NCI-H1092 treated with DMSO at 0.1 percent for 48 hours (cell line): ENCODE measurements at places on chromosomes 7 and 10.
A peak's percentile ranks its signal among the peaks of the same experiment; 100 is the strongest.

DNA sequence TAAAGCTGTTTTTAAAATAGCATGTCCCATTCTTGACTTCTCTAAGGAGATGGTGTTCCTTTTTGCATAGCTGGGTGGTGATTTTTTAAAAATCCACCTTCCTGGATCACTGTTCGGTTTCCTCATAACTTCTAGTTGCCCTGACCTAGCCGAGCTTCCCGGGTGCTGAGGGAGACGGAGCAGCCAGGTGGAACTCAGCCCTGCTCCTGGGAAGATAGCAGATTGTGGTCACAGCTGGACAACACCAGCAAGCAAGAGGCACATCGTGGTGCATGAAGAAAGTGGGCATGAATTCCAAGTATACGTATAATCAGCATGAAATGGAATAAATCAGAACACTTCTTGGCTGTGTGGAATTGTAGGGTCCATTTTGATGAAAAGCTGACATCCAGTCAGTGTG is 73.5 kb upstream of the RSU1 start:
- no peak for DNase-seq

GRCh38 chr10:75057680-75058079 is 53.8 kb upstream of the SAMD8 start:
- DNase-seq = no peak

DNA sequence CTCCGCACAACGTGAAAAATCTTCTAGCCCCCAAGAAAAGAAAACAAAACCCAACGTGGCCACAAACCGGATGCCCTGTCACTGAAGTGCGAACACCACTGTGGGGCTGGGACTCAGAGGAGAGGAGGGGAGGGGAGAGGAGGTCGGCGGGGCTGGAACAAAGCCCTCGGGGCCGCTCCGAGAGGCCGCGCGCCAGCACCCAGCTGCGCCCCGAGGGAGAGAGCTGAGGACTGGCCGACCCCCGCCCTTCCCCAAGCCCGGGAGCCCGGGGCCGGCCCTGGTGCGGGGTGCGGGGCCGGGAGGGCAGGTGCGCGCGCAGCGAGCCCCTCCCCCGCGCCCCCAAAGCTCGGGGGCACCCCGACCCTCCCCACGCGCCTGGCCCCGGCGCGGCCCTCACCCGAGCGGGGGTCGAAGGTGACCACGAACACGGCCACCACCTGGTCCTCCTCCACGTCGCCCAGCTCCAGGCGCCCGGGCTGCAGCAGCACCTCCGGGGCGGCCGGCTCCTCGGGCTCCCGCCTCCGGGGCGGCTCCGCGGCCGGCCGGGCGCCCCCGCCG is 398 bp downstream of the DENND11 start:
- peak; percentile 69 for DNase-seq

DNA sequence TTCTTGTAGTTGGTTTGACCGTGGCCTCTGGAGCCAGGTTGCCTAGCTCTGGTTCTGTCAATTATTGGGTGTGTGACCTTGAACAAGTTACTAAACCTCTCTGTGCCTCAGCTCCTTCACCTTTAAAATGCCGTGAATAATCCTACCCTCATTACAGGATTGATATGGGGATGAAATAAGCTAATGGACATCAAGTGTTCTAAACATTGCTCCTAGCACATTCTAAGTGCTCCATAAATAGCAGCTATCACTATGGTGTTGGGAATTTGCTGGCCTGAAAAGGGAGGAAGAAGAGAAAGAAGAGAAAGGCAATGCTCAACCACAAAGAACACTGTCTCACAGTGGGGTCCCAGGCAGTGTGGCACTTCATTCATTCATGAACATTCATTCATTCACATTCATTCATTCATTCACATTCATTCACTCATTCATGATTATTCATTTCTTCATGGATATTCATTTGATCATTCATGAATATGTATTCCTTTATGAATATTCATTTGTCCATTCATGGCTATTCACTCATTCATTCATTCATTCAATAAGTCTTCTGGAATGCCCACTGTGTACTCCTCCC is 38.8 kb downstream of the TMEM130 start:
- DNase-seq = no peak

DNA sequence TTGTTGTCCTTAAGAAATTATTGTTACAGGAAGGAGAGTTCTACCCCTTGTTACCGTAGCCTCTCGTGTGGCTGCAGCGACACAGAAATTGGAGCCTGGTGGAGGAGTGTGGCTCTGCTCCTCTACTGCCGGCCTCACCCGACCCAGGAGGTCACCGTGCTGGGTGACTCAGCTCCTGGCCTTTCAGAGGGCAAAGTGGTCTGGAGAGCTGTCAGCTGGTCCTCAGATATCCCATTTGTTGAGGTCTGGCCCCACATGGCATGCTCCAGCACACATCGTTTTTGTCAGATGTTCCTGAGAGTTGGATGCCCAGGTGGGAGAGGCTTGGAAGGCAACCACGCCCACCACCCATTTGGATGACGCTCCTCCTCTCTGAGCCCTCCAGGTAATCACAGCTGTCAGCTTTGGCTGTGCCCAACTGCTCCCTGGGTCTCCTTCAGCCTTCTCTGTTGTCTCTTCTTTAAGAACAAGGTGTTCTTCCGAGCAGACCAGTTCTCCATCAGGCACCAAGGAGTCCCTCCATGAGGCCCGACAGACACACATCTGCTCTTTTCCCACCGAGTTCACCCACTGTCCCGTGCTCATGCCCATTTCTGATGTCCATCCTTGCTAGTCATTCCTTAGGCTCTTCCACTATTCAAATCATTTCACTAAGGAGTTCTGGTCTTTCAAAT is 80.3 kb downstream of the RAMP3 start:
- no peak for DNase-seq

GRCh38 chr10:76119036-76119435 is 687.6 kb downstream of the LRMDA start:
- DNase-seq = no peak

GRCh38 chr7:106034383-106034782 is 71.3 kb downstream of the CDHR3 start:
- DNase-seq = no peak

DNA sequence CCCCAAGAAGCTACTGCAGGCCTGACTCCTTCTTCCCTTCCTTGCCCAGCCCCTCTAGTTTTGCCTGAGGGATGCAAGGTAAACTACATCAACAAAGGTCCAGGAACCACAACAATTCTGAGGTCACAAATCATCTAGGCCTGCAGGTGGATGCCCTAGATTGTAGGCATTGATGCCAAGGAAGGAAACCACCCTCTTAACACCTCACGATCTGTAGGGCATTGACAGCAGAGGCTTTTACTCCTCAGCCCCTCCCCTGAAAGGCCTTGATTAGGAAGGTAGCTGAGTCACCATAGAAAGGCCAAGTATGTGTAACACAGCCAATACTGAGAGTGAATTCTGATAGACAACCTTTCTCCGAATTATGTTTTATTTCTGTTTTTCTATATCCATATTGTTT is 46.7 kb upstream of the FAM3C start:
- no peak for DNase-seq

DNA sequence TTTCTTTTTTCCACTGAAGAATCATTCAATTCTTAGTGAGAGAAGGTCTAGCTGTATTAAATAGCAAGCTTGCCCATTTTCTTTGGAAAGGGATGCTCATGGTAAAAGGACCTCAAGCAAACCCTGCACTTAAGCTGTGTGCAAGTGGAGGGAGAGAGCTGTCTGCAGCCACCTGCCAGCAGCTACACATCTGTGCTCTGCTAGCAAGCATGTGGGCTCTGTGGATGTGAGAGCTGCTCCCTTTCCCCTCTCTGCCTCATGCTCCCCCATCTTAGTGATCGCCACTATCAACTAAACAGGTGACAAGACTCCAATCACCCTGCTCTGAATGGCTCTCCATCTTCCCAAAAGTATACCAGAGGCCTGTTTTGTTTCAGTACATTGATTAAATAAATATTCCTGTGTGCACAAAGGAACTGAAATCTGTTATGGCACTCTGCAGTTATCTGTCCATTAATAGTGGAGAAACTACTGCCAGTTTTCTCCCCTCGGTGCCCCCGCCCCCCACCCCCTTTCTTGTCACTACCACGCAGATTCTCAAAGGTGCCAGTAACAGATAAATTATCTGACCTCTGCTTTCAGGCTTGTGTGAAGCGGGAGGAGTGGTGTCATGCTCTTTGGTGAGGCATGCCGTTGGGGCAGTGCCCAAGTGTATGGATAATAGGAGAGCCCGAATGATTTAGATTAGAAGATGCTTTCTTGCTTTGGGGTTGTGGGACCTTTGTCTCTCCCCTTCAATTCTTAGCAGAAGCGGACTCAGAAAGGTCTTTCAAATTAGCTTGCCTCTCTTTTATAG is 26.4 kb downstream of the AUTS2 start:
- peak; percentile 38 for DNase-seq

GRCh38 chr10:119859420-119860258 is 13.0 kb downstream of the MCMBP start:
- no peak for DNase-seq

GRCh38 chr10:62491597-62491996 is 117.4 kb downstream of the ZNF365 start:
- DNase-seq = no peak

DNA sequence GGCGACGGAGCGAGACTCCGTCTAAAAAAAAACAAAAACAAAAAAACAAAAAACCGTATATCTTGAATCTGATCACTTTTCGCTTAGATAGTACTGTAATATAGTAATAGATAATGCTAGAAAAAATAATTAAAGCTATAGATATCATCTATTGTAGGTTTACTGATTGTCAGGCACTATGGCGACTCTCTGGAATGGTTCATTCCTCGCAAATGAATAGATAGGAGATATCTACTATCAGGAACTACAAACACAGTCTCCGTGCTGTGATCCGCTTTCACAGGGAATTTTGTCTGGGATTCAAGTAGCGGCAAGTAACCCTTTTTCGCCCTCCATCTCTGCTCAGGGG is 342 bp upstream of the MEIG1 start:
- DNase-seq = no peak

DNA sequence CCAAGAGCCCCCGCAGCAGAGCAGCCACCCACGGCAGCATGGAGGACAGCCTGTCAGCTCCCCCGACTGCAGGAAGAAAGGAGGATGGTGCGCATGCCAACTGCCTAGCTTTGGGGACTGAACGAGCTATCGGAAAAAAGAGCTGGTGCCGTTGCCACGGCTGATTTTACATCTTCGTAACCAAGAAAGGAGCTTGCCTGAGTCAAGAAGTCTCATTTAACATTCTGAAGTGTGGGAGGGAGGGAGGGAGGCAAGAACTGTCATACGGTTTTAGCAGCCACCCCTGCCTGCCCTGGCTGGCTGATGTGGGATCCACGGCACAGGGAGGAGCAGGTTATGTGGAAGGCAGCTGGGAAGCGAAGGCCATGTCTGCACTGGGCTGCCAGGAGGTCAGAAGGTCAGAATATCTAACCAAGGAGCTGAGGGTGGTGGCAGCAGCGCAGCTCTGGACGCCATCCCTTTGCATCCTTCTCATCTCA is 74.7 kb upstream of the CAMK2B start:
- DNase-seq = no peak

DNA sequence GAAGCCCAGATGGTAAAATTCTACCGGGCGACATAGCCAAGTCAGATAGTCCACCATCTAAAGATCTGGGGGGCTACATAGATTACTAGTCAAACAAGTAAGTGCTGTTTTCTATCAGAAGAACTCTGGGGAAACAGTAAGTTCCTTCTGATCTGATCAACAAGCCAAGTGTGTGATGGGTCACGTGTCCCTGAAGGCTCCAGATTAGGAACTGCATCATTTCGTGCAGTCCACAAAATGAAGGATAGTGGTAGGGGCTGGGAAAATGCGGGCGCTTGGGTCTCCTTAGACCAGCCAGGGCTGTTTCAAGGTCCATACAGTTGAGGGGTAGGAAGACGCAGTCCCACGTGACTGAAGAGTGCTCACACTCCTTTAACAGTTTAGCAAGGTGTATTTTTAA is 1.8 kb upstream of the CHN2 start:
- no peak for DNase-seq

- DNase-seq = no peak
Measured at GRCh38 chr7:102873470-102874165, 39.2 kb upstream of the LRRC17 start.

DNA sequence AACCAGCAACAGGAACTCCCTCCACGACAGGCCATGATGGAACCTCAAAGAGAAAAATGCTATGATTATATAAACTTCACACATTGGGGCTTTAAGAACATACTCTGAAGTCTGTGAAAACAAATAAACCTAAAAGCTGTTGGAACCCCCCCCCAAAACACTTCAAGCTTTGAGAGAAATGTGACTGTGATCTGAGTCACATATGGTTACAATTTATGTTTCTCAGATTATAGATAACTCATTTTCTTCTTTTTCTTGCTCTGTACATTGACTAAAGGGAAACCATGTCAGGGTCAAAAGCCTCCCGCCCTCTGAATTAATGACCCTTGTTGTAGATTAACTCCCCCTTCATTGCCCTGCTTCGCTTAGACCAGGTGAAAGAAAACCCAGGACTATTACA is 15.8 kb downstream of the VOPP1 start:
- no peak for DNase-seq

DNA sequence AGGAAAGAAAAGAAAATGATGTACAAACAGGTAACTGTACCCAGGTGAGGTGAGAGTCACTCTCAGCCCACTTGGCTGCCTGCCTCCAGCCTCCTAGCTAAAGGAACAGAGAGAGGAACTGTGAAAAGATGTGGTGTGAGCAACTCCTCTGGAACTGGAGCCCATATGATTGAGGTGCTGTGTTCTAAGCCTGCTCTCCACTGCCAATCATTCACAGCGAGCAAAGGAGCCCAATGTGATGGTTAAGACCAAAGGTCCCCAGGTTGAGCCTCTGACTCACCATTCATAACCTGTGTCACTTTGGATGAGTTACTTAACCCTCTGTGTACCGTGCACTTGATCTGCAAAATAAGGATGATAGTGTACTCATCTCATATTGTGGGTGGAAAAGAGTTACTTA is 868.1 kb upstream of the AUTS2 start:
- peak; percentile 69 for DNase-seq

DNA sequence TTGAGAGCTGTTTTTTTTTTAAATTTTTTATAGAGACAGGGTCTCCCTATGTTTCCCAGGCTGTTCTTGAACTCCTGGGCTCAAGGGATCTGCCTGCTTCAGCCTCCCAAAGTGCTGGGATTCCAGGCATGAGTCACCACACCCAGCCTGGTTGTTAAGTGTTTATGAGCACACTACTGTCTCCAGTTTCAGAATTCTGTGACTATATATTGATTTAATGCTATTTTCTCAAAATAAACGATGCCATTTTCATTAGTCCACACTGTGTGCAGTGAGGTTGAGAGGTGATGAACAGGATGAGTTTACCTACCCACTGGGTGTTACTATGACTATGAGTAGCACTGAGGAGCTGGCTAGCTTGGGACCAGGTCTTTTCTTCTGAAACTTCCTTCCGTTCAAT is 110.9 kb upstream of the FAM180A start:
- DNase-seq = no peak

- DNase-seq = no peak
Measured at GRCh38 chr7:36090976-36091873, 61.8 kb upstream of the EEPD1 start.

- no peak for DNase-seq
Measured at GRCh38 chr10:124974131-124974530, 32.2 kb downstream of the ZRANB1 start.
